Calu3 (cell line): ENCODE measurements at places on chromosomes 1 and 21. TPM values are rescaled to one million over a fixed set of nuclear protein-coding genes. Genes with fewer than 3 reads are reported as not detected.

The PLA2G2A gene
- total RNA-seq: not detected in 2 replicates

The TMCC2 gene
- 0.33 and 0.37 TPM in 2 replicates for total RNA-seq

The S100A1 gene
- not detected in 2 replicates for total RNA-seq

The PDE9A gene
- total RNA-seq: 10.9 and 14.3 TPM in 2 replicates
